ENCODE measurements at places on chromosomes 16 and 17.
A peak's percentile ranks its signal among the peaks of the same experiment; 100 is the strongest.

GRCh38 chr17:67689534-67690177, 28.1 kb upstream of the NOL11 start:
- DNase-seq, result peak; percentile 16

- DNase-seq, result no peak
These were observed 31.7 kb upstream of the KCNJ2 start for GRCh38 chr17:70137451-70138230.

DNA sequence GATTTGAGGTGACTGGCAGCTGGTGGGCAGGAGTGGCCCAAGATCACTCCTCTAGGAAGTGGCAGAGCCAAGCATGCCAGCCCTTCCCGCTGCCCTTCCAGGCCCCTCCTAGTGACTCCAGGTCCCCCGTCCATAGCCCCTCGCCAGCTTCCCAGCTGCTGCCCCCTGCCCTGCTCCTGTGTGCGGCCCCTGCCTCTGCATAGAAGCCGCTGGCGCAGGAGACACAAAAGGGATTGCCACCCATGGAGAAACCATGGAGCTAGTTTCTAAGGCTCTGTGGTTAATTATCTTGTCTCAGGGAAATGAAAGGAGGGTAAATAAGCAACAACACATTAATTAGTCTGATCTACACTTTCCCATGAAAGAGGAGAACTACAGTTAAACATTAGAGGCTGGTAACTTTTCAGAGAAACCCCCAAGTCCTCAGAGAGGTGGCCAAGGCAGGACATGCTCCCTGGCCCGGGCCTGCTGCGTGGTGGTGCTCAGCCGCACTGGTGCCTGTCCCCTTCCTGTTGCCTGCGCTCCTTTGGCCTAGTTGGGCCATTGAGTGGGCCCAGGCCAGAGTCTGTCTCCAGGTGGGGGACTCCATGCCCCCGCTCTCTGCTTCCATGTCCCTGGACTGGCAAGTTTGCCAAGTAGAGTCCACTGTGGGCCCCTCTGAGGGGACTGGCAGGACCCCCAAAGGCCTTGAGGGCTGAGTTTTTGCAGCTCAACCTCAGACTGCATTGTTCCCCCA, 65.2 kb downstream of the PRMT7 start:
- no peak for DNase-seq

DNA sequence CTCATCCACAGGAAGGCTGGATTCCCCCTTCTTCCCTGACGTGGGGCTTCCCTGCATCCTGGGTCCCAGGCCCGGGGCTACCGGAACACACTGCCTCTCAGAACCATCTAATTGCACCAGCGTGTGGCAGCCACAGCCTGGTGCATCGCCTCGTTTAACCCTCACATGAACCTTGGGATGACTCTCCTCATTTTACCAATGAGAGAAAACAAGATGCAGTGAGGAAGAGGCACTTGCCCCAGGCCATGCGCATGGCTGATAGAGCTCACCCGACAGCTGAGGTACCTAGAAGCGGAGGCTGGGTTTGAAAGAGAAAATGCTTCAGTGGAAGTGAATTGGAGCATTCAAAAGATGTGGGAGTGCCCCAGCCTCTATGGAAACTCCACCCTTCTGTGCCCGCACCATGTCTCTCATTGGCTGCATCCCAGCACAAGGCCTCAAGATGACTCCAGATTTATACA, 162.3 kb downstream of the KATNIP start:
- no peak for DNase-seq

GRCh38 chr16:17460890-17461289, 9.9 kb downstream of the XYLT1 start:
- DNase-seq, result no peak

GRCh38 chr16:678858-679813, 1.1 kb upstream of the STUB1 start:
- DNase-seq, result no peak

DNA sequence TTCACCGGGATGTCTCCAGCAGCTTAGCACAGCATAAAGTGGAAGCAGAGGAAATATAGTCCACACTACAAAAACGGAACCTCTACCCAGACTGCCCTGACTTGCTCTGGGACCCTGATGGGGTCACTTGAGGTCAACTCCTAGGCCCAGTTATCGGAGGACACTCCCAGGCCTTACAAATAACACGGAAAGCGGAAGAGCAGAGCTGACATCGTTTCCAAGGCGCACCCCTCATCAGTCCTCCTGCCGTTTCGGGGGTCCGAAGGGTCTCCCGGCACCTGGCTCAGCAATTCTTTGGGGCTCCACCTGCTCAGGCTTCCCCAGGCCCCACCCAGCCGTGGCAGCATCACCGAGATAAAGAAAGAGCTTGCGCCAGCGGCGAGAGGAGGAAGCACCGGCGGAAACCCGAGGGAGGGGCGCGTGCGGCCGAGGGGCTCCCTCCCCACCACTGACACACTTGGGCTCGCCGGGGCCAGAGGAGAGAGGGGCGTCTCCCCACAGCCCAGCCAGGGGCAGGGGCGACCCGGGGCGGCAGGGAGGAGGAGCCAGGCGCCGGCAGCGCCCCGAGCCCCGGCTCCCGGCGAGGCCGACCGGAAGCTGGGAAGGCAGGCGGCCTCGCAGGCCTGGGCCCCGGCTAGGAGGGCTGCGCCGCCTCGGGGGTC, 727 bp downstream of the CORO7 start:
- peak; percentile 40 for DNase-seq

DNA sequence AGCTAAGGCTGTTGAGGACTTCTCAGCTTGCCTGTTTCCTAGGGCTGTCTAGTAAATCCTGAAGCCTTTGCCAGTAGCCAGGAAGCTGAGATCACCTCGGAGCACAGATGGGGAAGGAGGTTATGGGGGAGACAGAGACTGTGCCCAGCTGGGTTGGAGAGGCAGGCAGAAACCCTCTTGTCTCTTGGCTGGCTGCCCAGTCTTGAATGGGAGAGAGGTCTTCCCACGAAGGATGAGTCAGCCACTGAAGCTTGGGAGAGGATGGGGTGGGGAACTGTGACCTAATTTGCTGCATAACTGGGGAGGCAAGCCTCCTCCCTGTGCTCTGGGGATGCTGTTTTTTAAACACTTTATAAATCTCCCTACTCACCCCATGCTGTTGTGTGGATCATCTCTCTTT, 69.8 kb downstream of the SHISA9 start:
- peak; percentile 1 for DNase-seq

GRCh38 chr17:6913608-6914443, 82.0 kb upstream of the ALOX12 start:
- DNase-seq, result peak; percentile 74

- DNase-seq, result peak; percentile 37
These were observed 47.1 kb downstream of the VMP1 start for GRCh38 chr17:59754552-59754951.

GRCh38 chr16:87094556-87094865, 222.7 kb downstream of the C16orf95 start:
- no peak for DNase-seq

GRCh38 chr16:27284865-27285675, 16.5 kb upstream of the NSMCE1 start:
- no peak for DNase-seq

- no peak for DNase-seq
These were observed 17.6 kb downstream of the CDK5R1 start for GRCh38 chr17:32504166-32504990.

DNA sequence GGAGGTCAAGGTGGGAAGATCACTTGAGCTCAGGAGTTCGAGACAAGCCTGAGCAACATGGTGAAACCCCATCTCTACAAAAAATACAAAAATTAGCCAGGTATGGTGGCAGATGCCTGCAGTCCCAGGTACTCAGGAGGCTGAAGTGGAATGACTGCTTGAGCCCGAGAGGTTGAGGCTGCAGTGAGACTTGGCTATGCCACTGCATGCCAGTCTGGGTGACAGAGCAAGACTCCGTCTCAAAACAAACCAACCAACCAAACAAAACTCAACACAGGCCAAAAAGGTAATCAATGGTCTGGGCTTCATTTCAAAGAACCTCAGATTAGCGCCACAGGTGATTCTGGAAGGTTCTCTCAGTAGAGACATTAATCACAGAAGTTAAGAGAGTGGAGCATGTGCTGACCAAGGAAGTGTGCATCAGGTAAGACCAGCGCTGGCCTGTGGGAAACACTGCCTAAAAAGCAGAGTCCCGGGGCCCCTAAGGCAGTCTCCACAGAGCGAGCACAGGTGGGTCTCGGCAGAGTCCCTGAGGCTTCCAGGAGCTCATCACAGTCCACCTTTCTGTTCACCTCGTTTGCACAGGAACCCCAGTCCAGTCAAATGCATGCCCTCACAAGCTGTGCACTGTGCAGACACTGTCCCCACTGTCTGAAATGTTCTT, 71.5 kb upstream of the TRAP1 start:
- DNase-seq, result no peak

- no peak for DNase-seq
These were observed at the start of gene RNF222 for GRCh38 chr17:8397636-8398035. RNF222 (minus strand) TSS chr17:8397827; CDS start chr17:8393461, 4,366 bp downstream.

DNA sequence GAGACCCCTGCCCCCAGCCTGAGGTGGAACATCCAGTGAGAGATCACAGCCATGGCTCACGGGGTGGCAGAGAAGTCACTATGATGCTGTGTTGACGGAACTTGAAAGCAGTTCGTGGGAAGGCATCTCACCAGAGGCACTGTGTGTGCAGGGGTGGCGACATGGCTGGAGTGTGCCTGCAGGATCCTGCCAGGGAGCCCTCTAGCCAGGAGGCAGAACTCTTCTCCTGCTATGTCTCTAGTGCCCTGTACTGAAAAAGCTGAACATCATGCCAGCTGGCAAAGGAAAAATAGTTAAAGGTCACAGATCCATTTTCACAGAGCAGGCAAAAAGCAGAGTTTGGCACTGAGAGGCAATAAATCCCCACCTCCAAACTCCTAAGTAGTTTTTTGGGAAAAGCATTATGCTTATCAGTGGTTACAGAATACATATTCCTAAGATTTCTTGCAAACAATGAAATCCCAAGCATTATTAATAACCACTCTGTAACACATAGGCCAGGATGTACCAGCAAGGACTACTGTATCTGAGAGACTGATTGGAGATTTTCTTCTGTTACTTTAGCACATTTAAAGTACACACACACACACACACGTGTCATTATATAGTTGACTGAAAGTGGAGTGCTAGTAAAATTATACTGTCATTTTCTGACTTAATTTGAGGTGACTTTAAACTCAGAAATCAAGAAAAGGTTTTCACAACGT, 36.8 kb downstream of the TNRC6C start:
- DNase-seq, result peak; percentile 6

Measured in stimulated activated CD4-positive, alpha-beta T cell treated with anti-CD3 and anti-CD28 coated beads, Interleukin-4, amount 100 ng/mL, for 48 hours (primary cell).